ENCODE measurements at places on chromosomes 3 and 15. TPM values are rescaled to one million over a fixed set of nuclear protein-coding genes. Genes with fewer than 3 reads are reported as not detected.

GRCh38 chr3:108951820-108952501, 1.7 kb downstream of the GUCA1C start:
- no peaks in the 10 kb centered on the region for H3K36me3 ChIP-seq
- H3K27ac ChIP-seq = no peak overlapping the region
- no peaks in the 10 kb centered on the region for H3K27me3 ChIP-seq
- no peaks in the 10 kb centered on the region for H3K4me1 ChIP-seq
- no peak overlapping the region for H3K4me3 ChIP-seq

DNA sequence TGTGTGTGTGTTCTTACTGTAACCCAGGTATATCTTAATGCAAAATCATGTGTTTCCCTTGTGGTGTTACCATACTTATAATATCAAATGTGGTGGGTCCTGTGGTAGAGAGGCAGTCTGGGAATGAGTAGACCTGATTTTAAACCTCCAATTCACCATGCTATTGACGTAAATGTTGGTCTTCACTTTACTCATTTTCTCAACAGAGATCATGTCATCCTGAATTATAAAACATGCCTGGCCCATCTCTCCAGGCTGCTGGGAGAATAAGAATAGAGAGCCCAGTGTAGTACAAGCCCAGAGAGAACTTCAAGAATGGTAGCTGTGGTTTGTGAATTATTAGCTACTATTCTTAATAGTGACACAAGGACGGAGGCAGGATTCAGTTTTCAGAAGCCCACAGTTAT, 88.1 kb downstream of the MBNL1 start:
- no peak overlapping the region for H3K27ac ChIP-seq
- DNase-seq = no peak
- no peaks in the 10 kb centered on the region for H3K27me3 ChIP-seq
- H3K36me3 ChIP-seq = peaks cover 3% of the 10 kb centered on the region
- no peak overlapping the region for H3K4me3 ChIP-seq
- peaks cover 83% of the 10 kb centered on the region for H3K4me1 ChIP-seq

DNA sequence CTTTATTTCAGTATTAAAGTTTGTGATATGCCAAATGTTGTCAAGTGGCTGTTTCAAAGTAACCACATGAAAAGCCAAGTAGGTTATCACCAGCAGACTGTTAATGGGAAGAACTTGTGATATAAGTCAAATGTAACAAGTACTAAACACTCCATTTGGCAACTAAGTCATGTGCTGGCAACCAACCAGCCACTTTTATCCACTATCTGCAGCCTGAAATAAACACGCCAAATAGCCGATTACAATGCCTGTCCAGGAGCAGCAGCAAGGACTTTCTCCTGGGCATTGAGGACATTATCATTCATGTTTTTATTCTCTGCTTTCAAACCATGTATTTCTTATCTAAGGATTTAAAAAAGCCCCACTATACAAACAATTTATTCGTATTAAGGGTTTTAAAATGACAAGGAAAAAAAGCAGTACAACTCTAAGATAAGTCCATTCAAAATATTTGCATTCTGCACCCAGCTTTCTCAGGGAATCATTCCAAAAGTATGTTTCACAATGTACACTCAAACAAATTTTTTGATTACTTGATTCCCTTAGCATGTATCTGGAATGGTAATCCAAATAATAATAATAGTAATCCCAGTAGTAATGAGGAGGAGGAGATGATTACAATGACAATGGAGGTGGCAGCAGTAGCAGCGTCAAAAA, 448.6 kb downstream of the ERC2 start:
- no peak for DNase-seq
- no peaks in the 10 kb centered on the region for H3K4me1 ChIP-seq

GRCh38 chr15:79265987-79266579, 16.4 kb upstream of the ANKRD34C start:
- no peaks in the 10 kb centered on the region for H3K4me1 ChIP-seq
- no peak overlapping the region for H3K4me3 ChIP-seq
- no peak for DNase-seq
- no peaks in the 10 kb centered on the region for H3K36me3 ChIP-seq
- H3K27ac ChIP-seq = no peak overlapping the region
- H3K27me3 ChIP-seq = no peaks in the 10 kb centered on the region

Gene SLCO3A1
- total RNA-seq = 31.5 TPM

Gene ROBO2
- total RNA-seq = not detected

Gene GOLGA8T
- not detected for total RNA-seq

Gene FBXW12
- not detected for total RNA-seq

Gene WDR49
- 0.53 TPM for total RNA-seq
